ENCODE measurements at places on chromosomes 16 and 17. TPM values are rescaled to one million over a fixed set of nuclear protein-coding genes. Genes with fewer than 3 reads are reported as not detected.

The SLC35G3 gene
- not detected for total RNA-seq

GRCh38 chr17:640436-640835, 74.2 kb downstream of the VPS53 start:
- no peak for DNase-seq

GRCh38 chr17:19299214-19299747, 62.1 kb downstream of the EPN2 start:
- no peak for DNase-seq

GRCh38 chr17:63024716-63025115, 58.7 kb downstream of the TANC2 start:
- DNase-seq, result no peak

The CMTM2 gene
- not detected for total RNA-seq

- DNase-seq, result peak; percentile 45
Observed at GRCh38 chr17:16297367-16298139, 55.7 kb downstream of the CENPV start.

- DNase-seq, result no peak
Observed at GRCh38 chr17:48027322-48027981, 10.1 kb downstream of the COPZ2 start.

DNA sequence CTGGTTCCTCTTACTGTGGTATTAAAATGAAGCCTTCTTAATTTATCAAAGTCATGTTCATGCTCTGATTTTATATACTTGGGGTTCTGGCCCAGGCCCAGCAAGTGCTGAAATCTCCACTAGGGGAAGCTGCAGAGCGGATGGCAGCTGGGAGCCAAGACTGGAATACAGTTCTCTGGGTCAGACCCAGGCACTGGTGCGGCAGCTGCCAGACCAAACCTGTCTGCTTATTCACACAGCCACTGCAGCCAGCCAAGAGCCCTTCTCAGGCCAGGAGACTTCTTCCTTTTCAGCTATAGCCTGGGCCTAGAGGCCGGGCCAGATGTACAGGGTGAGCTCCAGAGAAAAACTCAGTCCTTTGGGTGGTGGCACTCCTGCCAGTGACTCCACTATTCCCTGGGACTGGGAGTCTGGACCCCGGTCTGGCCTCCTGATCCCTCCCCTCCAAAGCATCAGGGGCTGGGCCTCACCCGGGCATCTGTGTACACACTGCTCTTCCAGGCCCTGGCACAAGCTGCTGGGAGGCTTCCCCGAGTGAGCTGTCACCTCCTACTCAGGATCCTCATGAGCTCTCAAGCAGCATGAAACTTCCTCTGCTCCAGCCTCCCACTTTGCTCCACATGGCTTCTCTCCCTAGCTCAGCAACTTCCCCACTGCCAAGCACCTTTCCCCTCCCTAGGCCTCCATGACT, 24.4 kb downstream of the ATP6V0D1 start:
- no peak for DNase-seq

The HEATR9 gene
- not detected for total RNA-seq

DNA sequence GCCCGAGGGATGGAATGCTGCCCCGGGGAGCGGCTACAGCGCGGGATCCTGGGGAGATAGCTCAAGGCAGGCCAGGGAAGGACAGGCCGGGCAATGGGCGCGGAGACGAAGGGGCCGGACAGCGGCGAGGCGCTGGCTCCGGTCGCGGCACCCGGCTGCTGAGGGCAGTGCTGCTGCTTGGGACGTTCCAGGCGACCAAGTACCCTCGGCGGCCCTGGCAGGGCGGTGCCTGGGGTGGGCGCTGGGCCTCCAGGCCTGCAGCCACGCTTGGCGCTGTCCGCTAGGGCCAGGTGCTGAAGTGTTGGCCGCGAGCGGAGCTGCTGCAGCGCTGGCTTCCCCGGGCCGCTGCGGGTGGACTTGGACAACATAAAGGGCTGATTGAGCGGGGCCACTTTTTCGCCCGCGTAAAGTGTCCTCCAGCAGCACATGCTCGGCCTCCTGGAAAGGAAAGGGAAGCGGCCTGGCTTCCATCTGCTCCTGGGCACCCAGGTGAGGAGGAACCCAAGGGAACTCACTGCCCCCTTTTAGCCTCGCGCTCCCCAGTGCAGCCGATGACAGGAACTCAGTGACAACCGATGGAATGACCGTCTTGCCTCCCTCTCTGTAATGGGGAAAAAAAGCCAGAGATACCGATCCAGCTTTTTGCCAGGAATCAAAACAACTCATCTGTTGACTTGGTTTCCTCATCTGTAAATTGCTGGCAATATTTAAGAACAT, 23.7 kb downstream of the CLEC3A start:
- DNase-seq, result peak; percentile 75

The HIGD1B gene
- total RNA-seq, result not detected

DNA sequence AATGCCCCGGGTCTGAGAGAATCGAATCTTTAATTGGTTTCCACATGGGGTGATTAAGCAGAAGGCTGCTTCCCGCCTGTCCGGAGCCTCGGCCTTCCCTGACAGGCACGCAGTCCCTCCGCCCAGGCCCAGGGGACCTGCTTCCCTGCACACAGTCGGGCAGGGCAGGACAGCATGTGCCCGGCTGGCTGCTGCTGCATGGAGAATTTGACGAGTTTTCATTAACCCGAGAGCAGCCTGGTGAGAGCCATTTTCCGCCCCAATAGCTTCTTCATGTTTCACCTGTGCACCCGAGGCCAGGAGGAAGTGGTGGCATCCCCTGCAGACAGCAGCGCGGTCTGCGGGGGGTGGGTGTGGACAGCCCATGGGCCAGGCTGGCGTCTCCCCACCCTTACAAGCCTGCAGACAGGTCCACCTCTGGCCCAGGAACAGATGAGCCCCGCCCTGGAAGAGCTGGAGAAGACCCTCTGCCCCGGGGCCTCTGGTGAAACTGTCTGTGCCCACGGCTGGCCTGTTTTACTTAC, 67.0 kb downstream of the KLHDC4 start:
- DNase-seq, result no peak

- no peak for DNase-seq
Observed at GRCh38 chr17:70608193-70608592, 438.9 kb downstream of the KCNJ2 start.

- no peak for DNase-seq
Observed at GRCh38 chr17:15440347-15440746, 27.1 kb downstream of the CDRT4 start.

The TEKT1 gene
- not detected for total RNA-seq

The TSPOAP1 gene
- total RNA-seq, result 7.4 TPM

GRCh38 chr17:6421700-6422604, 13.0 kb downstream of the AIPL1 start:
- DNase-seq, result peak; percentile 68

GRCh38 chr17:67441052-67441895, 64.2 kb downstream of the PITPNC1 start:
- DNase-seq, result no peak

GRCh38 chr17:2975469-2975958, 87.9 kb downstream of the OR1D5 start:
- peak; percentile 80 for DNase-seq

DNA sequence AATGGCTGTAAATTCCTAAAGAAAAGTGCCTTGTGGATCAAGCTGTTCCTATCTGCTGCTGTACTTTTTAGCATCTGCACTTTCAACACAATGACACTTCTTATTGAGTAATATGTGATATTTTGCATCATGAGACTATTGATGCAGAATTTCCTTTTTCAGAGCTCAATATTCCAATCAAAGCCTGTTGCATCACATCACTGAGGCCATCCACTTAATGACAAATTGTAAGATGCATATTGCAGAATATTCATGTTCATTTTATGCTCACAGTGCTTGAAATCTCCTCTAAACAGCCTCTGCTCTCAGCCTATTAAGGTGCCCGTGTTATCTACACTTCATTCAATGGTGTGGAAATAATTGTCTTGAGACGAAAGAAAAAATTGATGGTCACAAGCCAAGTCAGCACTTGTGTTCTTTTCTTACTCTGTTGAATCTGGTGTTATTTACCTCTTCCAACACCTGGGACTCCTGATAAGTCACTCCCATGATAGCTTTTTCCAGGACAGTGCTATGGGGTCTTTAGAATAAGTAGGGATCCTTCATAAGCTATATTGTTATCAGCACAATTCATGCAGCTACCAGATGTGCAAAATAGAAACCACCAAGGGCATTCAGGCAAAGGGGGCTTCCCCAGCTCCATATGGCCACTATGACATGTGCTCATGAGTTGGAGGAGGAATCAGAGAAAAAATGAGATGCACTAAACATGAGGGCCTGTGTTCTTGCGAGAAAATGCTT, 9.3 kb upstream of the SKAP1 start:
- no peak for DNase-seq

GRCh38 chr17:10360578-10360977, 12.2 kb downstream of the MYH13 start:
- DNase-seq, result no peak

- no peak for DNase-seq
Observed at GRCh38 chr16:8299635-8300034, 290.7 kb downstream of the TMEM114 start.

DNA sequence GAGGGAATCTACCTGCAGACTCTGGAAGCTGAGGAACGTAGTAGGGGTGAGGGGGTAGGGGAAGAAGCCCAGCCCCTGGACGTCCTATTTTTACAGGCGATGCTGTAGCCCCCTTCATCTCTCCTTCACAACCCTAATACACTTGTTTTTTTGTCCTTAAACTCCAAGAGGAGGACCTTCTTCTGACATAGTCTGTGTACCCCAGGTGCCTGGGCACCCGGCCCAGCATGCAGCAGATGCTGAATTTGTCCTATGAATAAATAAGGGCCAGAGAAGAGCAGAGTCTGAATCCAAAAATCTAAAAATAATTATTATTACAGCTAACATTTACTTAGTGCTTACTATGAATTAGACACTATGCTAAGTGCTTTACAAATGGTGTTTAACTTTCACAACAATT, 5.1 kb downstream of the KIF18B start:
- no peak for DNase-seq

DNA sequence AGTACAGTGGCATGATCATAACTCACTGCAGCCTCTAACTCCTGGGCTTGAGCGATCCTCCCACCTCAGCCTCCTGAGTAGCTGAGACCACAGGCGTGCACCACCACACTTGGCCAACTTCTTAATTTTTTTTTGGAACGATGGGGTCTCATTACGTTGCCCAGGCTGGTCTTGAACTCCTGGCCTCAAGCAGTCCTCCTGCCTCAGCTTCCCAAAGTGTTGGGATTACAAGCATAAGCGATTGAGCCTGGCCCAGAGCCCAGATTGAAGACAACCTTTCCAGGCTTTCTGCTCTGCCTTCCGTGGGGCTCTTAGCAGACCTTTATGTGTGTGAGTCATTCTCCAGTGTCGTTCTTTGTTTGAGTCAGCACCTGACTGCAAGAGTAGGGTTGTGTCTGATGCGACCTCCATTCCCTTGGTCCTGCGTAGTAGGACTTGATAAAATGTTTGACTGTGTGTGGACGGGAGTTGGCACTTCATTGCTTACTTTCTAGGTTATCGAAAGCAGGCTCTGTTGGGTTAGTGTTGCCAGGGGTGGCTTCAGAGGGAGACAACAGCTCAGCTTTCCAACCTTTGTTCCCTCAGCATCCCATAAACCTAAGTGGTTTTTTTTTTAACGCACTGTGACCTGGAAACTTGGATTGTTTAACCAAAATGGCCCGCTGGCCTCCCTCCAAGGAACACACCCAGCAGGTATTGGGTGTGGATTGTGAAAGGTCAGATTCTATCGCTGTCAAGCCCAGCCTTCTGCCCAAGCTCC, 26.4 kb downstream of the EEF2K start:
- peak; percentile 54 for DNase-seq

- no peak for DNase-seq
Observed at GRCh38 chr17:1890758-1891450, 61.1 kb downstream of the RPA1 start.

The ASIC2 gene
- total RNA-seq, result not detected

The P2RX1 gene
- total RNA-seq, result 0.23 TPM

DNA sequence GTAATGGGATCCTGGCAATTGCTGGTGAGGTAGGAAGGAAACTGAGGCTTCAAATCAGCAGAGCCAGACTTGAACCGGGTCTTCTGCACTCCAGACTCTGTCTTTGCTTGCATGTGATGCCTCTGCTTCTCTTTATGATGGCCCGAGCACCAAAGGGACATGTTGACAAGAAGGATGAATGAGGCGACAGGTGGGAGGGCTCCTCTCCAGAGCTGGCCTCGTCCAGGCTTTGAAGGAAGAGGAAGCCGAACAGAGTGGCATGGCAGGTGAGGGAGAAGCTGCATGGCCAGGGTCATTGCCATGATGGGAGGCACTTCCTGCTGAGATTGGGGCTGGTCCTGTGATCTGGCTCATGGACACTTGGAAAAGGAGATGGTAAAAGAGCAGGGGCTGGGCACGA, 40.8 kb downstream of the AKAP1 start:
- no peak for DNase-seq

DNA sequence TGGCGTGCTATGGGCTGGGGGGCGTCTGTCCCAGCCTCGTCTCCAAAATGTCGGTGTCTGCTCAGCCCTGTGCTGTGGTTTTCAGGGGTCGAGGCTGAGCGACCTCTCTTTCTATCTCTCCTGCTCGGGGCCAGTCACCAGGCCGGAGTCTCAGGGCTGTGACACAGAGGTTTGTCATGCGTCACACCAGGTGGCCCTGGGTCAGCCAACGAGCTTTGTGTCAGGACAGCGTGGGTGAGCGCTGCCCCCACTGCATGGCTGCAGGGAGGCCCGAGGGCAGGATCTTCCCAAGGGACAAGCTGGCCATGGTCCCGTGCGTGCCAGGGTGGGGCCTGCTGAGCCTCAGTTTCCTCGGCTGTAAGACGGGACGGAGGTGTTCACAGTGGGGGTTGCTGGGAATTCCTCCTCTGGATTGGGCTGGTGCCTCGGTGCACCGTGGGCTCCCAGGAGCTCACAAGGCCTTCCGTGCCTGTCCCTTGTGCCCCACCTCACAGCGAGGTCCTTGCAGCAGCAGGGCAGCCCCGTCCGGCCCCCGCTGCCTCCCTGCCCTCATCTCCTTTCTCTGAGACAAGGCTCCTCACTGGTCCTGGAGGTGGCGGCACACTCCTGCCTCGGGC, 50.5 kb downstream of the CBFA2T3 start:
- DNase-seq, result no peak

The TMC8 gene
- total RNA-seq, result not detected

- peak; percentile 7 for DNase-seq
Observed at GRCh38 chr17:5122586-5123342, 6.9 kb downstream of the USP6 start.
